ENCODE measurements at places on chromosomes 5 and 9.
A peak's percentile ranks its signal among the peaks of the same experiment; 100 is the strongest.

DNA sequence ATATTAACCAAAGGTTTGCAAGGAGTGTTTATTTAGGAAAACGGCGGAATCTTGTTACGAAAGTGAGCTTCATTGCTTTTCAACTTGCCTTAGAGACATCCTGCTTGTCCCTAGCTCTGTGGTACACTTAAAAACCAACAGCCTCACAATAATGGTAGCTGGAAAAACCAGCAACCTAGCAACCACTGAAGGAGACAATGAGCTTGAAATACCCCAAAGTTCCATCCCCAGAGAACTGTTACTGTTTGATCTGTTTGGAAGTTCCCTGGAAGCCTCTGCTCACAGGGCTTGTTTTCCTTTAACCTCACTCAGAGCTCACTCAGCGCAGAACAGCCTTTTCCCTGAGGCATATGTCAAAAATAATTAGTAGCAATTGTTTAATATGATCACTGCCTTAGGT, 43.2 kb downstream of the SH3TC2 start:
- DNase-seq = no peak

- DNase-seq = no peak
Measured at GRCh38 chr5:40976836-40977235, 67.5 kb downstream of the C7 start.

DNA sequence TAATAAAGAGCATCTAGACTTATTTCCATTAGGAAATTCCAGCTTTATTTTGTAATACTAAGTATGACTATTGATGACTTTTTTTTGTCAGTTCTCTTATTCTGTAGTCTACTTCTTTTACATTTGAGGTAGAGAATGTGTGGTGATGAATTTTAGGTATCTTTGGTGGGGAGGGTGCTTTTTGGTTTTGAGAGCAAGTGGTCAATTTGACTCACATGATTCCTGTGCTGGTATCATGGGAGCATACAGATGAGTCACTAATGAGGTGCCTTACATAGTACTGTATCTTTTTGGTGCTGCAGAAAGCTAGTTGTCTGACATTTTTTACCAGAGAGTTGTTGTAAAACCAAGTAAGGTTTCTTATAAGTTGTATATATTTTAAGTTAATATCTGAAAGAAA, 35.3 kb downstream of the ERBIN start:
- DNase-seq = no peak

DNA sequence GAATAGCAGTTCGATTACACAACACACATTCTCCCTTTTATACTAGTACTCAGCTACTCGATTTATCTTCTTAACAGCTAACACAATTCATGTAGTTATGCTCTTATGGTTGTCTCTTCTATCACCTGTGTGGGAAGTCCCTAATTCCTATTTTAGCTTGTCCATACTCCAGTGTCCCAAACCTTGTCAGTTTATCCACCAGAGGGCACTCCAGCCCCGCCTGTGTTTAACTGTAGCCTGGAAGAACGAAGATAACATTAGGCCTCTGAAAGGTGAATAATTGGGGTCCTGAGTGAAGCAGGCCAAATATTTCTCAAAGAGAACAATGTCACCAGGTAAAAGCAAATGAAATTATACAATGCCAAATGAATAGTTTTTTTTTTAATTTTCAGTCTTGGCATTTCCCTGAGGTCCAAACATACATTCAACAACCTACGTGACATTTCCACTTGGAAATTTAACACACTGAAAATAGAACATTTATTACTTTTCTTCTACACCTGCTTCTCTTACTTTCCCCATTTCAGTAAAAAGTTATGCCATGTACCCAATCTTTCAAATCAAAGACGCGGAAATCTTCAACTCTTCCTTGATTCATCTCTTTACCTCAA, 560.7 kb downstream of the HTR1A start:
- peak; percentile 37 for DNase-seq

DNA sequence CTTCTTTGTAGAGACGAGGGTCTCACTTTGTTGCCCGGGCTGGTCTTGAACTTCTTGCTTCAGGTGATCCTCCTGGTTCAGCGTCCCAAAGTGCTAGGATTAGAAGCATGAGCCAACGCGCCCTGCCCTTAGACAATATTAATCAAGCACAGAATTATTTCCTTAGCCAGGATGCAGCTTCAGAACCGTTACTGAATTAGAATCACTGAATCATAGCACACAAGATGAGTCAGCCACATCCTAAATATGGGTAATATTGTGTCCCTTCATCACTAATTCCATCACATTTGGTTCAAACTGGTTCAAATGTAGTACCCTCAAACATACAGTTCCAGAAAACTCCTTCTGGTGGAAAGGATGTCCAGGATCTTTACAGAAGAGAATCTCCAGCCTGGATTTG, 82.7 kb downstream of the BNC2 start:
- no peak for DNase-seq

GRCh38 chr5:148458036-148458888, 74.5 kb downstream of the FBXO38 start:
- no peak for DNase-seq

- DNase-seq = no peak
Measured at GRCh38 chr9:116757030-116757429, 69.9 kb downstream of the TRIM32 start.

DNA sequence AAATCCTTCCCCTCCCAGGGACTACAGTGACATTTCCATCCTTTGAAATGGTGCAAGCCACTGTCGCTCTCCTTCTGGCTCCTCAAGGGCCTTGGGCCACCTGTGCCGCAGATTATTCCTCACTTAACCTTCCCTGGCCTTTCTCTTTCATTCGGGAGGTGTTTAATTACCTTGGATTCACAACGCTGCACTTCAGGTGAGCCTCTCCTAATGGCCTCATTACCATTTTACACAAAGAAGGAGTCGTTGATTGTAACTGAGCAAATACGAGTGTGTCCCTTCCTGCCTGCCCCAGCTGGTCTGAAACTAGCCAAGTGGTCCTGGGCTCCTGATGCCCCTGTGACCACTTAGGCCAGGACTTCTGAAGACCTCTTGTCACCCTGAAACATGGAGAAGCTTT, 205.0 kb downstream of the CRB2 start:
- DNase-seq = no peak

DNA sequence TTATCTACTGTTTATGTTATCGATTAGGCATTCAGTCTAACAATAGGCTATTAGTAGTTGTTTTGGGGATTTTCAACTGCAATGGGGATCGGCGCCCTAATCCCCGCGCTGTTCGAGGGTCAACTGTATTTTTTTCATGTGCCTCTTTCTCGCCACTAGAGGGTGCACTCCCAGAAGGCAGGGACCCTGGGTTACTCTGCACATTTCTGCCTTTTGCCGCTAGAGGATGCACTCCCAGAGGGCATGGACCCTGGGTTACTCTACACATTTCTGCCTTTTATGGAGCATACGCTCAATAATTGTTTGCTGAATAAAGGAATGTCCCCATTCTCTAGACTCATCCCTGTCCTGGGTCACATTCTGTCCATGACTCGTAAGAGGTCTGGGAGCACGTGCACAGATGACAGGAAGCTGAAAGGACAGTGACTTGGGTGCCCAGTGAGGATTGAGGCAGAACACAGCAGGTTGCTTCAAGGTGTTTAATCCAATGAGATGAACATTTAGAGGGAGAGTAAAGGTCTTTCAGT, 27.9 kb upstream of the RECK start:
- peak; percentile 48 for DNase-seq

DNA sequence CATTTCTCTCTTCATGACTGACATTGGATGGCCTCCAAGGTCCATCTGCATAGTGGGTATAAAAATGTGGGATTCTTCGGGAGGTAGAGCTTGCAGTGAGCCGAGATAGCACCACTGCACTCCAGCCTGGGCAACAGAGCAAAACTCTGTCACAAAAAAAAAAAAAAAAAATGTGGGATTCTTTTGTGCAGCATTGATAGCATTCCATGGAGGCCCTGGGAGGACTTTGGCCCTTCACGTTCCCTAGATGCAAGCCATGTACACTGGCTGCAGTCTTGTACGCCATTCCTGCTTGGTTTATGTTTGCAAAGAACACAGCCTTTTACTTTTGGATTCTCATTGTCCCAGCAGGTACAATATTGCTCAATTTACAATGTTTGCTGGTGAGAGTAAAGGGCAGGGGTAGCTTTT, 157.8 kb downstream of the SLCO4C1 start:
- DNase-seq = no peak

DNA sequence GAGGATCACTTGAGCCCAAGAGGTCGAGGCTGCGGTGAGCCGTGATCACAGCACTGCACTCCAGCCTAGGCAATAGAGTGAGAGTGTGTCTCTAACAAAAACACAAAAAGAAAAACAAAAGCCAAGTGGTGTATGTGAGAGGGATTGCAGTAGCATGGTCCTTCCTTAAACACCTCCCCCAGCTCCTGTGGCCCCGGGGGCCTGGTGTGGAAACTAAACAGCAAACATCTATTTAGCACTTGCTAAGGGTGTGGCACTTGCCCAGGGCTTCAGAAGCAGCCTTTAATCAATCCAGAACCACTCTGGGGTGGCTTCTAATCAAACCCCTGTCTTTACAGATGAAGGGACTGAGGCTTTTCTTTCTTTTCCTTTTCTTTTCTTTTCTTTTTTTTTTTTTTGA, 4.4 kb upstream of the FBP1 start:
- DNase-seq = no peak

GRCh38 chr5:136891175-136891972, 526.0 kb upstream of the TRPC7 start:
- DNase-seq = no peak

- no peak for DNase-seq
Measured at GRCh38 chr5:160675988-160676387, 176.0 kb downstream of the ATP10B start.

DNA sequence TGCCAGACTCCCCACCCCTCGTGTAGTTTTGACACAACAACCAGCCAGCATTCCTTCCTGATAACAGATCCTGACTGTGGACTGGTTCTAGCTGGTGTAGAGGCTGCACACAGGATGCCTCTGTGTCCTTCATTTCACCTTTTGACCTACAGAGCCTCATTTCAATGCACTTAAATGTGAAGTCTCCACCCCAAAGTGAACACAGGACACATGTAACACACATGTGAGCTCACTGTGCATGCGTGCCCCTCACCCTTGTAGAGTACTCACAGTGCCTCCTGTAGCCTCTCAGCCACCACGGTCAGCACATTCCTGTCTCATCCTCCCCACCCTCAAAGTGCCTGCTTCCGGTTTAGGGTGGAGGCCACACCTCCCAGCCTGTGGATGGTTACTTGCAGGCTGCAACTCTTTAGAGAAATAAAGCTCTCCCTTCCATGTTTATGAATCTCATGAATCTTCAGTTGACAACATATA, 11.6 kb upstream of the NKD2 start:
- peak; percentile 56 for DNase-seq

GRCh38 chr5:126490167-126490940, 67.1 kb downstream of the GRAMD2B start:
- DNase-seq = no peak

GRCh38 chr9:116274293-116274692, 120.7 kb downstream of the PAPPA start:
- DNase-seq = no peak

GRCh38 chr9:127245637-127246164, 18.9 kb upstream of the GARNL3 start:
- DNase-seq = no peak

- no peak for DNase-seq
Measured at GRCh38 chr5:81848362-81848880, 97.5 kb upstream of the SSBP2 start.

- DNase-seq = no peak
Measured at GRCh38 chr5:127423173-127423798, 94.2 kb upstream of the PRRC1 start.

DNA sequence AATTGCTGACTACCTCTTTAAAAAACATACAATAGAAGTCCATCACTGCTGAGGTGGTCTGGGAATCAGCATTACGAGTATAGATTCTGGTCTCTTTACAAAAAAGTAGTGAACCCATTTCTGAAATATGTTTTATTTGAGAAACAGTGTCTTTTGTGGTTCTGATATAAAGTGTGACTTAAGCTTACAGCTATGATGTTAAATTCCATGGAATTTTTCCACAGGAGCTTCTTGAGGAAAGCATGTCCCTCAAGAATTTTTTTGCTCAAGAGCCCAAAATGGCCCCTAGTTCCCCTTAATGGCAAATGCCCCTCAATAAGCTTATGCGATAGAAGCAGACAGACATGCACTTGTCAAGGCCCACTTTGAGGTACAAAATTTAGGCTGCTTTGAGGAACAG, 265.7 kb downstream of the FAM170A start:
- no peak for DNase-seq

- peak; percentile 87 for DNase-seq
Measured at GRCh38 chr5:45696206-45696836, at the start of gene HCN1. HCN1 (minus strand) TSS chr5:45696380.

GRCh38 chr5:56255502-56255901, 22.4 kb upstream of the ANKRD55 start:
- DNase-seq = no peak

GRCh38 chr9:80797831-80798688, 891.3 kb downstream of the TLE1 start:
- peak; percentile 42 for DNase-seq

DNA sequence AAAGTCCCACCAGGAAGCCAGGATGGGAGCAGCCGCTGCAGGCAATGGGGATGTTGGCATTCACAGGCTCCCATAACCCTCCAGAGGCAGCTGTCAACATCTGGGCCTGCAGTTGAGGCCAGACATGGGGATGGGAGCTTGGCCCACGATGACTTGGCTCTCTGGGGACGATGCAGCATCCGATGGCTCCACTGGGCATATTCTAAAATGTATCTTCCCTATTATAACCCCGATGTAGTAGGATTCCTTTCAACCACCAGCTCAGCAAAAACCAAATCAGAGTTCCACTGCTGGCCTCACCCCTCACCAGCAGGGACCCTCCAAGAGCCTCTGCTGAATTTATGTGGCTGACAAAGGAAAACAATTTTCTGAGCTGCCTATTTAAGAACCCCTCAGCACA, 7.1 kb downstream of the SPRY4 start:
- DNase-seq = peak; percentile 55

DNA sequence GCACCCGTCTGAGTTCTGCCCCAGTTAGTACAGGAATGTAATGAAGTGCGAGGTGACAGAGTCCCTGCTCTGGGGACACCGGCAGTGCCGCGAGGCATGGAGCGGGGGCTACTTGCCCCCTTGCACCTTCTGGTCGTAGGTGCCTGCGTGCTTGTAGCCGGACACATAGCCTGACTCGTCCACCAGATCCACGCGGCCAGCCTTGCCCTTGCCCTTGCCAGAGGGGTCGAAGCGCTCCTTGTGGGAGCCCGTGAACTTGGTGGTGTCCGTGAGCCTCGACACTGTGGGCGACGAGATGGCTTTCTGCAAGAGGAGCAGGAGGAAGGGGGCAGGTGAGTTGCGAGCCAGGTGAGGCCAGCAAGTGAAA, 28.2 kb downstream of the TPPP start:
- peak; percentile 27 for DNase-seq

GRCh38 chr5:112583166-112583565, 154.5 kb upstream of the APC start:
- DNase-seq = no peak

- DNase-seq = no peak
Measured at GRCh38 chr9:99954819-99955218, 48.4 kb downstream of the STX17 start.

Measured in left ventricle myocardium superior (tissue), 1 donor.